ENCODE measurements at places on chromosomes 5 and 9.

- no peak for DNase-seq
Measured at GRCh38 chr5:177169271-177169670, 35.7 kb downstream of the NSD1 start.

DNA sequence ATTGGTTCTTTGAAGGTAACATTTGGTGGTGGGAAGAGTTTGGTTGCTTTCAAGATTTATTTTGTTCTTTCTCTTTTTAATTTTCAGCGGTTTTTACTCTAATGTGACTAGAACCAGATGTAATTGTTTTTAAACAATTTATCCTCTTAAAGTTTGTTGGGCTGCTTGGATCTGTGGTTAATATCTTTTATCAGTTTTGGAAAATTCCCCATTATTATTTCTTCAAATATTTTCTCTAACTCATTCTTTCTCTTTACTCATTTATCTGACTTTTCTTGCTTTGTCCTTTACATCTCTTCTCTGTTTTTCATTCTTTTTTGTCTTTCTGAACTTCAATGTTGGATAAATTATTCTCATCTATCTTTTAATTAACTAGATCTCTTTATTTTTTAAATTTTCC is 29.9 kb downstream of the FCHO2 start:
- DNase-seq: no peak

GRCh38 chr5:72302171-72302570 is 17.9 kb downstream of the MRPS27 start:
- no peak for DNase-seq

GRCh38 chr5:72041654-72042053 is 65.6 kb upstream of the MAP1B start:
- no peak for DNase-seq

DNA sequence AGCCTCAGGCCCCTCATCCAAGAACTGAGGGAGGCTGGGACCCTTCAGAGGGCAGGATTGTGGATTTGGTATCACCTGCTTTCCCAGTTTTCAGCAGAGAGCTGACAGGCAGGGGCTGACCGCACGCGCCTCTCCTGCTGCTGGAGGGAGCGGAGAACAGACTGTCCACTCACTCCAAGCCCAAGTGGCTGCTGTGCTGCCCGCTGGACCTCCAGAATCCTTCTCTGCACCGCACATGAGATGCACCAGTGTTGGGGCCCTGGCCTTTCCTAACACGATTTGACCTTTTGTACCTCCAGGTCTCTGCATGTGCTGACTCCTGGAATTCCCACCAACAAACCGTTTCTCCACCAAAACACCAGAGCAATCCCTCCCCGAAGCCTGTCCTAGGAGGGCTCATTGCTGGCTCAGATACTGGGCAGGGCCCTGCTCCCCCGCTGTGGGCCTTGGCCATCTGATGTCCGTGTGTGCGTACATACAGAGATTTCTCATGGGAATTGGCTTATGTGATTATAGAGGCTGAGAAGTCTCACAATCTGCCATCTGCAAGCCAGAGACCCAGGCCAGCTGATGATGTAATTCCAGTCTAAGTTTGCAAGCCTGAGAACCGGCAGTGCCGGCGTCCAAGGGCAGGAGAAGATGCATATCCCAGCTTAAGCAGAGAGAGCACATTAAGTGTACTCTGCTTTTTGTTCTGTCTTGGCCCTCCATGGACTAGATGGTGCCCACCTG is 141.7 kb downstream of the GADD45G start:
- DNase-seq: no peak

DNA sequence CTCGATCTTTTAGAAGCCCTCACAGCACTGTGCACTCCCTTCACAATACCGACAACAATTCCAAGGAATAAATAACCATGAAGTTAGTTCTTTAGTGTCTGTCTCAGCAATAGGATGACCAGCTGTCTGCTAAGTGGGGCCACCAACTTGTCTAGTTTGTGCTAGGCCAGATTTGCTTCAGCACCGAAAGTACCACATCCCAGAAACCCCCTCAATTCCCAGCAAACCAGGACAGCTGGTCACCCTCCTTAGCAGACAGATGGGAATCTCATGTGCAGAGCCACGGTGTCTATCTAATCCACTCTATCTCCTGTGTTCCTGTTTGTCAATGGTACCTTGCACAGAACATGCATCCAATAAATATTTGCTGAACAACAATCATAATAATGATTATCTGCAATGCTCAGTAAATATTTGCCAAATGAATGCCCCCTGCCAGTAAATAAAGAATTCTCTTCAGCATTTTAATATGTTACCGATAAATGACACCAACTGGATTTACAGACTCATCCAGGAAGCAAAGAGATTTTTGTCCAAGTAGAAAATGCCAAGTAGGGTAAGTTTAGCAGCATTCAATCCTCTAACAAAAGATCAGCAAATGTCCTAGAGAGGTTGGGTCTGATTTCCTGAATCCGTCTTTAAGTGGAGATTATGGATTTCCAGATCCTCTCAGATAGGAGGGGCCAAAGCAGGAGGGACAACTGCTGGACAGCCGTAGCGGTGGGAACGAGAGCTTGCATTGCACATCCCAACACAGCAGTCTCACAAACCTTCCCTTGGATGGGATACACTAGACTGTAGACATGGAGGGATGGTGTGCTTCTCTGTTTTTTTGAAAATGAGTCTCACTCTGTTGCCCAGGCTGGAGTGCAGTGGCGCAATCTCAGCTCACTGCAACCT is 51.9 kb upstream of the ANKRD33B start:
- no peak for DNase-seq

DNA sequence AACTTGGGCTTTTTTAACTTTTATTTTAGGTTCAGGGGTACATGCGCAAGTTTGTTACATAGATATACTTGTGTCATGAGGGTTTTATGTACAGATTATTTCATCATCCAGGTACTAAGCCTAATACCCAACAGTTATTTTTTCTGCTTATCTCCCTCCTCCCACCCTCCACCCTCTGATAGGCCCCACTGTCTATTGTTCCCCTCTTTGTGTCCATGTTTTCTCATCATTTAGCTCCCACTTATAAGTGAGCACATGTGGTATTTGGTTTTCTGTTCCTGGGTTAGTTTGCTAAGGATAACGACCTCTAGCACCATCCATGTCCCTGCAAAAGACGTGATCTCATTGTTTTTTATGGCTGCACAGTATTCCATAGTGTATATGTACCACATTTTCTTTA is 172.1 kb downstream of the SNCAIP start:
- DNase-seq: no peak

- no peak for DNase-seq
Measured at GRCh38 chr5:9373571-9373970, 172.3 kb downstream of the SEMA5A start.
